ELR (cell line): ENCODE measurements at places on chromosomes 11 and 22.

DNA sequence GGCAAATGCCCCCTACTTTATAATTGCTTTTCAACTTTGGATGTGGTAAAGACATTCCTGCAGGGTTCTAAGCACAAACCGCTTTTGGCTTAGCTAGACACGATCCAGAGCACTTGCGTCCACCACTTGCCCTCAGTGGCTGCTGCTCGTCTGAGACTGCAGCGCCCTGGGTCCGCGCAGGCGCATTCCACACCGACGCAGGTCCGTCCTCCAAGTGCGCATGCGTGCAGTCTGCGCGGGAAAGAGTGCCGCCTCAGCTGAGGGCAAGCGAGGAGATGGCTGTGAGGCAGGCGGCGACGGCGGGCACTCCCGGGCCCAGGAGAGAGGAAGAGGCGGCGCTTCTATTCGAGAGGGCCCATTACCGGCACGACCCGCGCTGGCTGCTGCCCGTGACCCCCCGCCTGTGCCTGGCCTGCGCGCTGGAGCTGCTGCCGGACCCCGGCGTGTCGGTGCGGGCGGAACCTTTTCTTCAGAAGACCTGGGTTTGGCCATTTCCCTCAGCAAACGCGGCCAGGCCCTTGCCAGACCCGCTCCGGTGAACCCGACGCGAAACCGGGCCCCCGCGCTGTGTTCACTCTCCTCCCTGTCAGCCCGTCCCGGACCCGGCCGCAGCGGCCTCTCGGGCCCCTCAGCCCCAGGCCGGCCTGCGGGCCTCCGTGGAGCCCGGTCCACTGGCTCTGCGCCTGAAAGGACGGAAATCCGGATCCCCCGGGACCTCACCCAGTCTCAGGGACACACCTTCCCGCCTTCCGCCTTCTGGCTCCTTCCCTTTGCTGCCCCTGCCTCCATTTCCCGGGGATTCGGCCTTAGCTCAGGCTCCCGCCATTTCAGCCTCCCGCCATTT lies at the start of gene MEI1:
TSS of gene MEI1 (plus strand) at position 240 of the 844 bp plus-strand sequence. CDS start at position 276, 36 bp downstream.
- no peak for DNase-seq

DNA sequence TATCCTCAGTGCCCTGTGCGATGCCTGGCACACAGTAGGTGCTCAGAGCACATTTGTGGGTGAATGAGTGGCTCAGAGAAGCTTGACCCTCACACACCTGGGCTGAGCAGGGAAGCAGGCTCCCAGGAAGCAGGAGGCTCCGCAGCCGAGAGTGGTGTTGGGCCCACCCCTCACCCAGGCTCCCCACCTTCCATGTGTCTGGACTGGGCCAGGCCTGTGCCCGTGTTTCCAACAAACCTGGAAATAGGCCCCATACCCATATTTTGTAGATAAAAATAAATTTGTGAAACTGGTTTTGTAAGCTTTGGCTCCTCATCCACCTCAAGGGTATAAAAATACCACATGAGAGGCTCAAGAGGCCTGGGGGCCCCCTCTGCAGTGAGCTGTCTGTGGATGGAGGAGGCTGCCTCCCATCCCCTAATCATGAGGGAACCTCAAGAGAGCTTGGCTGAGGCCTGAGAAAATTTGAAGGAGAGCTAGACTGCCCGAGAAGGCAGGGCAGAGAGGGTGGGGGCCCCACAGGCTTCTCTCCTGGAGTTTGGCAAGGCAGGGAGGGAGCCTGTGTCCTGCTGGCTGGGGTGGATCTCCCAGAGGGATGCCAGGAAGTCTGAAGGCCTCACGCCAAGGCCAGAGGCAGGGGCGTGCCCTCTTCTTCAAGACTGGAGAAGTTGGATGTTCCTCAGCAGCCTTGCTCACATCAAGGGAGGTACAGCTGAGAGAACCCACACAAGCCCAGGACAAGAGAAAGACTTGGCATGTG lies 147.0 kb upstream of the NECTIN1 start:
- DNase-seq = no peak

DNA sequence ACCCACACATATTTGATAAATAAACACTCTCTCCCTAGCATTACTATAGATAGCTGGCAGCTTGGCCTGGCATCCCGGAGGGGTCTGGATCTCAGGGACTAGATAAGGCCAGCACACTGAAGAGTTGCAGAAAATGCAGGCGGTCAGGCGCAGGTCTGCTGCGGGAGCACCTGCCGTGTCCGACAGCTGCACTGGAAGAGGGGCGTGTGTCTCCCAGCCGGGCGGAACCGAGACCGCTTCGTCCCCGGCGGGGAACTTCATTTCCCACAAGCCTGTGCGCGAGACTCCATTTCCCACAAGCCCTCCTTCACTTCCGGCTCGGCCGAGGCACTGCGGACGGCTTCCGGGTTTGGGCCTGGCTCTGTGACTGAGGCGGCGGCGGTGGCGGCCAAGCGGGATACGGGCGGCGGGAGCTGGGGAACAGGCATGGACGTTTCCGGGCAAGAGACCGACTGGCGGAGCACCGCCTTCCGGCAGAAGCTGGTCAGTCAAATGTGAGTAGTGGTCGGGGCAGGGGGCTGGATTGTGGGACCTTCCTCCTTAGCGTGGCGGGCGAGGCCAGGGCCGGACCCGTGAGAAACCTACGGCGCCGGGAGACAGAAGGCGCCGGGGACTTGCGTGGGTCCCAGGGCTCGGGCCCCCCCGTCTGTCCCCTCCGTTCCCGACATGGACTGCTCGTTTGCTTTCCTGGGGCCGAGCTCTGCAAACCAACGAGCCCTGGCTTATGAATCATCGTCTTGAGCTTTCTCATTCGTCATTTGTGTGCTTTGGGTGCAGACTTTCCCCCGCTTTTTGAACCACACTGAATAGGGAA lies at the start of gene MED15:
TSS of gene MED15 (plus strand) at position 358 of the 814 bp plus-strand sequence. CDS start at position 427, 69 bp downstream.
- peak; percentile 96 for DNase-seq

GRCh38 chr11:26860091-26860780 lies 133.7 kb upstream of the FIBIN start:
- no peak for DNase-seq

- DNase-seq = no peak
Observed at GRCh38 chr22:28956506-28956905, 73.1 kb downstream of the ZNRF3 start.

- peak; percentile 66 for DNase-seq
Observed at GRCh38 chr11:67372993-67373647, at the start of gene CLCF1. TSS of gene CLCF1 (minus strand) at chr11:67373598. CDS start at chr11:67373539, 59 bp downstream.

GRCh38 chr11:79503028-79503427 lies 62.2 kb upstream of the TENM4 start:
- no peak for DNase-seq

- DNase-seq = no peak
Observed at GRCh38 chr11:69512136-69512535, 30.7 kb downstream of the LINC01488 start.

DNA sequence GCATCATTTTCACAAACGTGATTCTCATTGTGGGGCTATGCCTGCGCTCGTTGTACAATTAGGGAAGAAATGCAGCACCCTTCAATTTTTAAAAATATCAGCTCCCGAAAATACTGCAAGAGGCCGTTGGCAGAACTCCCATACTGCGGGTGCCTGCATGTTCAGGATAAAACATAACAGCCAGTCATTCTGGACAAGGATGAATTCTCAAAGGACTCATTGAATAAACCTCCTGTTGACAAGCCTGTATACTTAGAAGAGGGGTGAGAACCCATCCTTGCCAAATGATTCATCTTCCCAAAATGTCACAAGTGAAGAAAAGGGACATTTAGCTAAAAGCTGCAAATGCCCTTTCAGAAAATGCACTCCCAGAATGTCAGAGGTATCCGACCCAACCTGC lies 141.9 kb downstream of the CSNK2A3 start:
- DNase-seq = no peak

- DNase-seq = no peak
Observed at GRCh38 chr22:41534219-41534618, 10.1 kb downstream of the POLR3H start.

GRCh38 chr11:115996125-115996807 lies 492.1 kb upstream of the CADM1 start:
- no peak for DNase-seq

DNA sequence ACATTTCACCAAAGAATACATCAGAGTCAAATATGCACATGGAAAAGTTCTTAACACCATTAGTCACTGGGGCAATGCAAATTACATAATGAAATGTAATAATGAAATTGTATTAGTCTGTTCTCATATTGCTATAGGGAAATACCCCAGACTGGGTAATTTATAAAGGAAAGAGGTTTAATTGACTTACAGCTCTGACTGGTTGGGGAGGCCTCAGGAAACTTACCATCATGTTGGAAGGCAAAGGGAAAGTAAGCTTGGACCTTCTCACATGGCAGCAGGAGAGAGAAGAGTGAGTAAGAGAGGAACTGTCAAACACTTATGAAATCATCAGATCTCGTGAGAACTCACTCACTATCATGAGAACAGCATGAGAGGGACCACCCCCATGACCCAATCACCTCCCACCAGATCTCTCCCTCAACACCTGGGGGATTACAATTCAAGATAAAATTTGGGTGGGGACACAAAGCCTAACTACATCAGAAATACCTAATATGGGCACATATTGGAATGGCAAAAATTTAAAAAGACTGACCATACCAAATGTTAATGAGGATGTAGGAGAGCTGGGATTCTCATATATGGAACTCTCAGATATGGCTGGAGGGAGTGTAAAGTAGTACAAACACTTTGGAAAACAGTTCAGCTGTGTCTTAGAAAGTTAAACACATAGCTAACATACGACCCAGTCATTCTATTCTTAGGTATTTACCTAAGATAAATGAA lies 65.1 kb upstream of the CD44 start:
- DNase-seq = peak; percentile 53

- peak; percentile 81 for DNase-seq
Observed at GRCh38 chr11:65780770-65781151, at the start of gene AP5B1. TSS of gene AP5B1 (minus strand) at chr11:65780976. CDS start at chr11:65780591, 385 bp downstream.

DNA sequence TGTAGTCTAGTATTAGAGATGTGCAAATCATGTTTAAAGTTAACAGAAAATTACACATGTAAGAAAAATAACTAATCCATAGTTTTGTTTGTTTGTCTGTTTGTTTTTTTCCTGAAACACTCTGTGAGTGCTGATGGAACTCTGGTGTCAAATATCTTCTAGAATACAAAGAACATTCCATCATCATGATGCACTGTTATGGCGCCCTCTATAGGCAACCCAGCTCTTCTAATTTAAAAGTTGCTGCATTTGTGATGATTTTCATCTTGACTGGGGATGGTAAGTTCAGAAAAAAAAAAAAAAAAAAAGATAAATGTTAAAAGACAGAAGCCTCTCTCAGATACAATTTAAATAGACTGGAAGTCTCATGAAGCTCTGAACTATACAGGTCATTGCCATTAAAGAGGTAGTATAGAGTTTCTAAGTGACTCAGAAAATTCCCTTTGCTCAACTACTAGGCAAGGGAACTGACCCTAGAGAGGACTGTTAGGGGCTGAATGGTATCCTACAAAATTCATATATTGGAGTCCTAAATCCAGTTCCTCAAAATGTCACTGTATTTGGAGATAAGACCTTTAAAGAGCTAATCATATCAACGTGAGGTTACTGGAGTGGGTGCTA lies 597.2 kb upstream of the ANO3 start:
- peak; percentile 68 for DNase-seq

- no peak for DNase-seq
Observed at GRCh38 chr11:95254716-95255115, 23.7 kb upstream of the SESN3 start.

- DNase-seq = peak; percentile 46
Observed at GRCh38 chr11:10072841-10073240, 221.2 kb downstream of the SBF2 start.

- no peak for DNase-seq
Observed at GRCh38 chr11:124760205-124760652, 1.9 kb downstream of the ESAM start.

DNA sequence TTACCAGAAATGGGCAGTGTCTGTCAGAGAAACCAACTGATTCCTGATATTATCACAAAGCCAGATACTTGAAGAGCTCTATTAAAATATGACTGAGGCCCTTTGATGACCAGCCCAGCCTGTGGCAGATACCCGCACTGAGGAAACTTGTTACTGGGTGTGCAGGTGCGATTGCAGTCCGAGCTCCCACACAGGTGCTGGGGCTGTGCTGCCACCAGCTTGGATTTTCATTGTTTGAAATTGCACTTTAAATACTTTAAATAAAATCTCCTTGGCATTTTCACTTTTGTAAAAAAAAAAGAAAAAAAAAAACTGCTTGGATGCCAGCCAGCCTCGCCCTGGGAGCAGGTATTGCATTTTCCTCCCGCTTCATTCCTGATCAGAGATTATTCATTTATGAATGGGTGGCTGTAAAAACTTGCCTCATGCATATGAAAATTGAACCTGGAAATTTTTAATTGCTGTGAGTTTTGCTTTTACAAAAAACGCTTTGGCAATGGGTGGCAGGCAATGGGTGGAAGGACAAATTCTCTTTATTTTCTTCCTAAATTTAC lies 21.2 kb downstream of the EHF start:
- DNase-seq = no peak

DNA sequence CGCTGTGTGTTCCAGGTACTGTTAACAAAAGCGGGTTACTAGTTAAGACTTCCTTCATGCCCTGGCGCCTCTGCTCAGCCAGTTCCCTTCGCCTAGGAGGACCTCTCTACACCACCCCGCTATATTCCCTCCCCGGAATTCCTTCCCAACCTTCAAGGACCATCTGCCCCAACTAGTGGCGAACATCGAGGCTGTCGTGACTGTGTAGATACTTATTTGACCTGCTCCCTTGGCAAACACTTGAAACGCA lies 450 bp upstream of the BCL2L13 start:
- no peak for DNase-seq

- DNase-seq = no peak
Observed at GRCh38 chr11:7558046-7558445, 44.2 kb downstream of the PPFIBP2 start.
